Neural progenitor cell (in vitro differentiated cells): ENCODE measurements at places on chromosomes 3 and 15.

DNA sequence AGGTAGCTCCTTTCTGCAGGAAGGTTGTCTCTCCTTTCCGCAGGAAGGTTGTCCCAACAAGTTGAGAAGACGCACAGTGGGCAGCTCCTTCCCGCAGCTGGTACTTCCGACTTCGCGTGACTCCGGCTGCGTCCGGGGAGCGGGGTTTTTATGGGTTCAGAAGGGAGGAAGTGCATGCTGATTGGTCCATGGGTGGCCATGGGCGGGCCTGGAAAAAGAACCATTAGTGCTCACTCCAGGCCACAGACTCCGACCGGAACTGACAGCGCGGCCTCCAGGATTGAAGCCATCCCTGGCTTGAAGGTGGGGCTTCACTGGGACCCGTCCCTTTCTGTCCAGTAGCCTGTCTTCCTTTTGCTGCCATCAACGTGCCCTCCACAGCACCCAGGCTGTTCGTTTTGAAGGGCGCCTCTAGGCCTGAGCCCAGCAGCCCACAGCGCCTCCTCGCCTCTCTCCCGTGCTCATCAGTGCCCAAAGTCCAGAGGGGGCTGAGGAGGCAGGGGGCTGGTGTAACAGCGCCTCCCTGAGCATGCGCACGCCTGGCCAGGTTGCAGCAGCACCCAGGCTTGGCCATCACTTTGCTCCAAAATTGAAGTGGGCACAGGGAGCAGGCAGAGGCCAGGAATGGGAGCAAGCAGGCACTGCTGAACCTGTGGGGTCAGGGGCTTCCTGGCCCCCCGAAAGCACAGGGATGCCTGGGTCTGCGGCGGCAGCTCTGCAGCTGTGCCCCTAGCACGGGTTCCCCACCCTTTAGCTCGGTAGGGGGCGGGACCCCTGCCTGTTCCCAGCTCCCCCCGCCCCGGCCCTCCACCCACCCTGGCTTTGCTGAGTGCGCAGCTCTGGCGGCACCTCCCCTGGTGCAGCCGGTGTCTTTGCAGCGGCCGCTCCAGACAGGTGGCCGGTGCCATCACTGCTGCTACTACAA lies 330.6 kb upstream of the MCTP2 start:
- DNase-seq, result no peak

DNA sequence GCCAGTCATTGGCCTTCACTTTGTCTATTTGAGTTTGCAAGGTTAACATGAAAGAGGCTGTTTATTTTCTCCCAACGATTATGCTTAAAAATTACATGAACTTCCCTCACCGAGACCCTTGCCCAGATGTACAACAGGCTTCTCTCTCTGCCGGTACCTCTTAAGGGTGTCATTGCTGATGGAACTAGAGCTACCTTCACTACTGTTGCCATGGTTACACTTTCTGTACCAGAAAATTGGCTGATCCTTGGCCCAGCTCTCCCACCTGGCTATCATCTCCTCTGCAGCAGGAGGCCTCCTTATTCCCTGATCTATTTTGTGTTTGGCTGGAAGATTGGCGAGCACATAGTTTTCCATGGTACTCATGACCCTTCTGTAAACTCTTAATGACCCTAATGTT lies 24.0 kb upstream of the LIPC start:
- DNase-seq, result peak; percentile 19

DNA sequence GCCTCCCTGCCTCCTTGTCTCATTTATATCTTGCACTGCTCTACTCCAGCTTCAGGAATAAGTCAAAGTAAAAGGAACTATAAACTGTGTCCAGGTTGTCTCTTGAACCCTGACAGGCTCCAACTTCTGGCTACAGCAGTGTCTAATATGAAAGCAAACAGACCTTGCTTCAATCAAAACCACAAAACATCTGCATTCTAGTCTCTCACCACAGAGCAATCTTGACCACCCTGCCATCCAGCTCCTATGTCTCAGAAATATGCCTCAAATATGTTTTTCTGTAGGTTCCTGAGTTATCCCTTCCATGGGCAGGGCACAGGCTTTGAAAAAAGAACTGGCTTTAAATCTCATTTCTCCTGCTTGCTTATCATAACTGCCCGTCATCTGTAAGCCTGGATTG lies 13.0 kb upstream of the RAMAC start:
- no peak for DNase-seq

DNA sequence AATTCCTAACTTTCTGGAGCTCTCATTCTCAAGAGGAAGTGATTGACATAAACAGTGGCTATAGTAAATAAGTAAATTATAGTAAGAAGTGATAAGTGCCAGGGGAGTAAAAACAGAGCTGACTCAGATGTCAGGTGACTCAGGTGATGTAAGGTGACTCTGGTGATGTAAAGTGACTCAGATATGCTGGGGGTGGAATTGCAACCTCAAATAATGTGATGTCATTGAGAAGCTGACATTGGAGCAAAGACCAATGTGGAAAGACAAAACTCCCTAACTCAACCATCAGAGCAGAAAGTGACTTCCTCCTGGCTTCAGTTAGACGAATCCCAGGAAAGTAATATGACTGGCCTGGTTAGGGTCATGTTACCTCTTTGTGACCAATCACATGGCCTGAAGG lies 144.2 kb upstream of the SNTN start:
- no peak for DNase-seq

DNA sequence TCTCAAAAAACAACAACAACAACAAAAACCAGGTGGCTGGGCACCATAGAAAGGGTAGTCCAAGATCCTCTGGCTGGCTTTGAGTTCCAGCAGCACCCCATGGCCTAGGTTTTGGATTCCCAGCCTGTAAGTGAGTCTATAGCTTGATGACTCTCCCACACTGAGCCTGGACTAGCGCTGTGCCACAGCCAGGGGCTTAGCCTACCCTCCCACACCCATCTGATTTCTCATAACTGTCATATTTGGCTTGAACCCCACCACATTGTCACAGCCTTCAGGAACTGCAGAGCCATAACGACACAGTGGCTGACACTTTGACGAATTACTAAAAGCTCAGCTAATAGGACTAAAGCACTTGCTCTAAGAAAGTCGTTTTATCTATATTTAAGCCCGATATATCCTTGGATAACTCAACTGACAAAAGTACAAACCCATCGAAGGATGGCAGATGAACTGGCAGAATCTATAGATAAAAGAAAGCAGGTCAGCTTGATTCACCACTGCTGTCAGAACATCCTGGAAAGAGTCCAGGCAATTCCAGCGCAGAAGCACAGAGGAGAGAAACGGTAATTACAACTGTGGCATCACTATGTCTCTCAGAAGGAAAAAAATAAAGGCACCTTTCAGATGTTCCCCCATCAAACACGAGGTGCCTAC lies 62.1 kb downstream of the HOMER2 start:
- DNase-seq, result no peak

- DNase-seq, result no peak
Observed at GRCh38 chr15:63719281-63719680, 114.5 kb downstream of the HERC1 start.

DNA sequence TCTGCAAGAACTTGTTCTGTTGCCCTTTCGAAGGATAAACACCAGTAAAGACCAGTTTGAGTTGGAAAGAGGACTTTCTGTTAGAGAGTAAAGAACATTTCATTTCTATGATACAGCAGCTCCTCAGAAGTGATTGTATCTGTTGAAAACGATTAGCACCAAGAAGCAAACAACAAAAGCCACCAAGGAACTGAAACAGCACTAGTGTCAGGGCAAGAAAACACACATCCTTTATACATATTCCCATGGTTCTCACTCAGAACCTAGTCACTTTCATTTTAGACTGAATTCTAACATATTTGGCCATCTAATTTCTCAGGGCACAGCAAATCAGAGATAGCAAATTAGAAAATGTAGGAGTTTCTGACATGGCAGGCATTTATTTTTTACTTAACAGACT lies 116.1 kb downstream of the ATP1B3 start:
- no peak for DNase-seq

- DNase-seq, result no peak
Observed at GRCh38 chr3:58858126-58858525, 191.6 kb upstream of the FAM3D start.

- DNase-seq, result no peak
Observed at GRCh38 chr3:49714728-49715550, 4.5 kb downstream of the AMIGO3 start.

DNA sequence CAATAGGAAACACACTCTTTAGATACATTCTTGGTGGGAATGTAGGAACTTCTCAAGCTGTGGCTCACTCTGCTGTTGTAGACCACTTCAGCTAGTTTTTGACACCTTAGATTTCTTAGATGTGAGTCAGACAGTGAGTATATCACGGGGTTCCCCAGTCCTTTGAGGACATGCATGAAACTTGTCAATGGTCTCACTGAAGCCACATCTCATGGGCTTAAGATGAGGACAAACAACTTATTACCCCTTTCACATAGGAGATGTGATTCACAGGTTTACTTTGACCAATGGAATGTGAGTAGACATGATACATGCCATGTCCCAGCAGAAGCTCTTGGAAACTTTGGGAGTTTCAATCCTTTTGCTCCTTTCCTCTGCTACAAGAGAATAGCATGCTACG lies 325.5 kb downstream of the CHST2 start:
- no peak for DNase-seq

GRCh38 chr3:52150860-52151259 lies 3.4 kb downstream of the POC1A start:
- DNase-seq, result no peak

DNA sequence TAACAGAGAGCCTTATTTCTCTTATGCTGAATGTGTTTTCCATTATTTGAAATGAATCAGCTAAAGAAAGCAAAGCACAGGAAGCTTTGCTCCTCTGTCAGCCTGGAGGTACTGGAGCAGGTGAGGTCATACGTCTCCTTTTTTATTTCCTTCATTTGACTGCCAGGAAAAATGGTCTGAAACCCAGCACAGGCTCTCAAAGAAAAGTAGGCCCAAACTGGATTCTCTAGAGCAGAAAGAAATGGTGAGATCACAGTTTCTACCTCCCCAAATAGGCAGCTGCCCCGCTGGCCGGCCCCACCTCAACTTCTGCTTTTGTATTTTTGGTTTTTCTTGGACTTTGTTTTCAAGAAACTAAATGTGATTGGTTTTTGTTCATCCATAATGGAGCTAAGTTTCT lies 95.1 kb downstream of the RPL39L start:
- DNase-seq, result no peak

GRCh38 chr3:171095063-171095462 lies 68.5 kb upstream of the SLC2A2 start:
- DNase-seq, result peak; percentile 22

GRCh38 chr15:99929266-99929665 lies 196.0 kb upstream of the LYSMD4 start:
- peak; percentile 37 for DNase-seq

- no peak for DNase-seq
Observed at GRCh38 chr3:44522494-44522933, 32.5 kb upstream of the ZKSCAN7 start.

- DNase-seq, result no peak
Observed at GRCh38 chr3:139780593-139780992, 102.8 kb upstream of the NMNAT3 start.

- DNase-seq, result peak; percentile 11
Observed at GRCh38 chr3:135514060-135514448, 451.5 kb upstream of the PPP2R3A start.

DNA sequence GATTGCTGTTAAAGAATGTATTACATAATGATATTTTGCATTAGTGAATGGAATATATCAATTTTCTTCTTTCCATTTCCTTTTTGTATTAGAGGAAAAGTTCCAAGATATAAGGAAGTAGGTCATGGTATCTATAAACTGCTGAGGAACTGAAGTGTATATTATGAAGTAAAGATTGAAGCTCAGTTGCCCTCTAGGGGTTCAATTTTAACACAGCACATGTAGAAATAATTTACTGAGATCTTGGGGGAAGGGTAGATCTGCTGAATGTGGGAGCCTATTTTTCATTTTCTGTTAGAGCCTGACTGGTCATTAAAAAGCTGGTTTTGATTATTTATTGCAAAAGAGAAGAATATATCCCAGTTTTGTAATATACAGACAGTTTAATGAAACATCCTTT lies 45.2 kb downstream of the CMC1 start:
- peak; percentile 16 for DNase-seq

GRCh38 chr3:186787642-186788481 lies 4.5 kb downstream of the EIF4A2 start:
- no peak for DNase-seq

DNA sequence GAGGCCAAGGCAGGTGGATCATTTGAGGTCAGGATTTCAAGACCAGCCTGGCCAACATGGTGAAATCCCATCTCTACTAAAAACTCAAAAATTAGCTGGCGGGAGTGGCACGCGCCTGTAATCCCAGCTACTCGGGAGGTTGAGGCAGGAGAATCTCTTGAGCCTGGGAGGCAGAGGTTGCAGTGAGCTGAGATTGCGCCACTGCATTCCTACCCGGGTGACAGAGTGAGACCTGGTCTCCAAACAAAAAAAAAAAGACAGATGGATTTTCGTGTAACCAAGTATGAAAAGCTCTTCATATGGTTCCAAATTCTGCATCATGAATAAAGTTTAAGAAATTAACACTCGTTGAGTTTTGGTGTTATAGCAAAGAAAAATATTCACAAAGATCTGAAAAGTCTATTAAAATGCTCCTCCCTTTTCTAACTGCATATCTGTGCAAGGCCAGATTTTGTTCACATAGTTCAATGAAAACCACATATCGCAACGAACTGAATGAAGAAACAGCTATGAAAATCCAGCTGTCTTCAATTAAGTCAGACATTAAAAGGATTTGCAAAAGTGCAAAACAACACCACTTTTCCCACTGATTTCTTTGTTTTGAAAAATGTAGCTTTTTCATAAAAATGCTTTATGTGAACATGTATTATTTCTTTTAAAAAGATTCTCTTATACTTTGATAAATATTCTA lies 23.8 kb upstream of the FBLN2 start:
- DNase-seq, result no peak

GRCh38 chr3:49377483-49377882 lies 19.3 kb upstream of the GPX1 start:
- no peak for DNase-seq

- DNase-seq, result no peak
Observed at GRCh38 chr3:53998980-53999379, 107.3 kb upstream of the SELENOK start.

DNA sequence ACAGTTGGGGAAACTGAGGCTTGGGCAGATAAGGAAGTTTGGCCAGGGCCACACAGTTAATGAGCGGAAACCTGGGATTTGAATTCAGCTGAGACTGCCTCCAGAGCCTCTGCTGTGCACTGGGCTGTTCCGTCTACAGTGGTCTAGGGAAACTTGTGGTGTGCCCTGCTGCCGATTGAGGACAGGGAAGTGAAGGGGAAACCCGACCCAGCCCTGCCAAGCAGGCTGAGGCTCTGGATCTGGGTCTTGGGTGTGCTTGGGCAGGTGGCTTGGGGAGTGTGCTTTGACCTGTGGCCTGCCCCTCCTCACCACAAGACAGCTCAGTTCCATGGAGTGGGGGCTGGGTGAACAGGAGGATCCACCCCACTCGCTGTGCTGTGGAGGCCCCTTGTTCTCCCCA lies 17.6 kb downstream of the NISCH start:
- DNase-seq, result no peak
